ENCODE measurements at places on chromosomes 6 and 20.

GRCh38 chr20:57326667-57327455 lies 2.7 kb upstream of the SPO11 start:
- peak; percentile 94 for DNase-seq

GRCh38 chr20:3433744-3434143 lies 26.3 kb upstream of the DNAAF9 start:
- no peak for DNase-seq

GRCh38 chr6:158797331-158798310 lies 21.5 kb downstream of the EZR start:
- peak; percentile 69 for DNase-seq

- DNase-seq: peak; percentile 79
These were observed 15.4 kb downstream of the ENPP3 start for GRCh38 chr6:131652472-131652871.

DNA sequence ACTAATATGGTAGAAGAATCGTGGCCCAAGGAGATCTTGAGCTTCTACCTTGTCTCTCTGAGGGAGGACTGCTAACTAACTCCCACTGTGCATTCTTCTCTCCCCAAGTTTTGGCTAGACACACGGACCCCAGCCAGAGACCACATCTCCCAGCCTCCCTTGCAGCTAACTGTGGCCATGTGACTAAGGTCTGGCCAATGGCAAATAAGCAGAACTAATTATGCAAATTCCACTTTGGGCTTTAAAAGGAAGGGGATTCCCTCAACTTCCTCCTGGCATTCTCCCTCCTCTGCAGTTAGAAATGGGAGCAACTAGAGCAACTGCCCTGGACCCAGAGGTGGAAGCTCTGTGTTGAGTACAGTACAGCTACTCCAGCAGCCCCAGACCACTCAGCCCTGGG lies 15.4 kb downstream of the BPIFA2 start:
- DNase-seq: no peak

DNA sequence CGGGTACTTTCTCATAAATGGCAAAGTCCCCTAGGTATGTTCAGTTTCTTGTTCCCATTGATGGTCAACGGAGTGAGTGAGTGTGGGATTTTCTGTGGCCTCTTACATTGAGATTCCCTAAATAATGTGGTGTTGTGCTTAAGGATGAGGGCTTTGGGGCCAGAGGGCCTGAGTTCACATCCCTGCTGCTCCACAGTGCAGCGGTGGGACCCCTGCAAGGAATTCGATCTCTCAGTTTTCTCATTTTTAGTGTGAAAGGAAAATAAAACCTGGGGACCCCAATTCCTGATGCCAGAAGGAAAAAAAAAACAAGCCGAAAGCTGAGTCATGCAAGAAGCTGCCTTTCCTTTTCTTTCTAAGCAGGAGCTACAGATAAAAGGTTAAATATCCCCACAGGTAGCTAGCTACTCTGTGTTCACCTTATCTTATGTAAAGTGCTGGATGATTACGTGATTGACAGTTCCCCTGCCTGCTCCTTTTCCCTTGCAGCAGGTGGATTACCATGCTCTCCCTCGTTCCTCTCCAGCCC lies 120.2 kb upstream of the CLDN20 start:
- no peak for DNase-seq

DNA sequence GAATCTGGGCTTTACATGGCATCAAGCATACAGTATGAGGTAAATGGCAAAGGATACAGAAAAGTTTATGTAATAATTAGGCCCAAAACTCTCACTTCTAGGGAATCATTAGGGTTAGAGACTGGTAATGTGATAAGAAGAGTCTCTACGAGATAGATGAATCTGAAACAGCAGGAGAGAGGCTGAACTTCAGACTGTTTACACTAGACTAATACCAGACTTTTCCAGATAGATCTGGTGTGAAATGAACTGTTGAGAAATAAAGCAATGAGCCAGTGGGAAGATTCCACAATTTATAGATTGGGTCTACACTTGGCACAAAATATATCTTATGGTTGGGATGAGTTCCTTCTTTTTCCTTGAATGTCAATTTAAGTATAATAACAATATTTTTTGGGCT lies 134.3 kb downstream of the MAN1A1 start:
- DNase-seq: no peak

DNA sequence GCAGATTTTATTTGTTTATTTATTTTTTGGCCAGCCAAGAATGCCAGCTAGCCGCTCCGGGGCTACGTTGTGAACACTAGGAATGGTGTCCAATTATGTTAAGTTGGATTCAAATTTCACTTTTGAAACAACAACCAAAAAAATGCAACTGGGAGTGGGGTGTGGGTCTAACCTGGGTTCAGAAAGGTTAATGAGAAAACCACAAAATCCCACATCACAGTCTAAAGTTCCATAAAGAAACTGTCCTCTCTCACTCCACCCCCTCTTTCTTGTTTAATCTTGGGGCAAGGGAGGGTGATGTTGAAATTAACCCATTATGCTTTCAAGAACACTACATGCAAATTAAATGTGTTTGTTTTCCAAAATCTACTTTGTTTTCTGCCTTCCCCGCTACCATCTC lies 77.2 kb downstream of the LINC00237 start:
- no peak for DNase-seq

DNA sequence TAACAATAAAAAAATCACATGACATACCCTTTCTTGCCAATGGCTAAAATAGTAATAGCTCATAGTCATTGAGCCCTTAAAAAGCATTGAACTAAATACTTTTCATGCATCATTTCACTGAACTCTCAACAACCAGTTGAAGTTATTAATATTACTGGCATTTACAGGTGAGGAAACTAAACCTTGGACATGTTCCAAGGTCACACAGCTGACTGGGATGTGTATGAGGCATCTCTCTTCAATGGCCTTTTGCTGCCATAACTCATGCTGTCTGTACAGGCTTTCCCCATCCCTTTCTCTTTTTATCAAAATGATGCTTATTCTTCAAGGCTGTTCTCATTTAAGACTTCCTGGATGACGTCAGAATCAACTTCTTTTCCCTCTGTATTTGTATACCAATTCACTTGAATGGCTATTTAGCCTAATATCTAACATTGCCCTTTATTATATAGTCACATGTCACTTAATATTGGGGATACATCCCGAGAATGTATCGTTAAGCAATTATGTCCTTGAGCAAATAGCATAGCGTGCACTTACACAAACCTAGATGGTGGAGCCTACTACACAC lies 476.4 kb downstream of the KIF16B start:
- DNase-seq: no peak

- DNase-seq: no peak
These were observed 101.5 kb downstream of the ARID1B start for GRCh38 chr6:156878681-156879080.
